Stimulated activated CD8-positive, alpha-beta memory T cell treated with anti-CD3 and anti-CD28 coated beads, Interleukin-7, amount 100 ng/mL, for 1 hour (primary cell): ENCODE measurements at places on chromosomes 7 and 10.

DNA sequence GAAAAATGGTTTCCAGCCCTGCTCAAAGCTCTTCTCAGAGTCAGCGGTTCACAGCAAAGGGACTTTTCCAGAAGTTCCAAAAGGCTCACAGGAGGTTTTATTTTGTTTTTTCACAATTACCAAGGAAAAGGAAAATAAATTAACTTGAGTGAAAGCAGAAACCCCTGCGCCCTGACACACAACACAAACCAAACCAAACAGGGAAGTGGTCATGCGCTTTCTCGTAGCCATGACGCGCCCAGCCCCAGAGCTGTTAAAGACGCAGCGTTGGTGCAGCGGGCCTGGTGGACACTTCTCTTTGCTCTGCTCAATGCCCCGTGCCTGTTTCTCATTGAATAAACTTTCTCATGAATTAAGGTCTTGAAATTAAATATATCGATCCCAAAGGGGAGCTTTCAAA lies 134.4 kb upstream of the LYZL2 start:
- DNase-seq = no peak

DNA sequence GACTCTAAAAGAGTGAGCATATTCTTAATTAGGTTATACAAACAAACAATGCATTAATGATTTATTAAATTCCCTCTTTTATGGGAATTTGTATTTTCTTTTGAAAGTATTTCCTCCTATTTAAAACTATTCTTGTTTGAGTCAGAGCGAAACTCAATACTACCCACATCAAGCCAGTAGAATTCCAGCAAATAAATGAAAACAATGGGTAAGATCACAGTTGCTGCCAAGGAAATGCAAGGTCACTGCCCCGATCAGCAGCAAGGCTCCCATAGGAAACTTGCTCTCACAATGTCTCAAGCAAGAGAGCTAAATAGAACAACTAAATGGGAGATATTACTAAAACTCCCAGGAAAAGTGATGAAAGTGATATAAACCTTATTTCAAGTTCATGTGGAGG lies 206.3 kb downstream of the THSD7A start:
- DNase-seq = no peak

DNA sequence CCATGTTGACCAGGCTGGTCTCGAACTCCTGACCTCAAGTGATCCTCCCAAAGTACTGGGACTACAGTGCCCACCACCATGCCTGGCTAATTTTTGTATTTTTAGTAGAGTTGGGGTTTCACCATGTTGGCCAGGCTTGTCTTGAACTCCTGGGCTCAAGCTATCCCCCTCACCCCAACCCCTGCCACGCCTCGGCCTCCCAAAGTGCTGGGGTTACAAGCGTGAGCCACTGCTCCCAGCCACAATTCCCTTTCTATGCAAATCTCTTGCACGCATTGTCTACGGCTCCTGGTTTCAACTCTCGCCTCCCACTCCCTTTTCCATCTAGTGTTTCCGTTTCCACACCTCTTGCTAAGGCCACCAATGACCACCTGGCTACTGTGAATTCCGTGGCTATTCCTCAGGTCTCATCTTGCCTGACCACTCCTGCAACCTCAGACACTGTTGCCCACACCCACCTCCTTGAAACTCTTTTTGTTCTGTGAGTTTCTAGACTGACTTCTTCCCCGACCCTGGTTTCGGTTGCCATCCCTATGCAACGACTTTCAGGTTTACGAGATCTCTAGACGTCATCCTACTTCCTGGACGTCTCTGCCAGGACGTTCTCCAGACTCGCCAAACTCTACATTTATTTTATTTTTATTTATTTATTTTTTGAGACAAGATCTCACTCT lies 3.4 kb downstream of the CLDN3 start:
- no peak for DNase-seq

GRCh38 chr7:106752367-106752766 lies 91.4 kb upstream of the CCDC71L start:
- DNase-seq = no peak

DNA sequence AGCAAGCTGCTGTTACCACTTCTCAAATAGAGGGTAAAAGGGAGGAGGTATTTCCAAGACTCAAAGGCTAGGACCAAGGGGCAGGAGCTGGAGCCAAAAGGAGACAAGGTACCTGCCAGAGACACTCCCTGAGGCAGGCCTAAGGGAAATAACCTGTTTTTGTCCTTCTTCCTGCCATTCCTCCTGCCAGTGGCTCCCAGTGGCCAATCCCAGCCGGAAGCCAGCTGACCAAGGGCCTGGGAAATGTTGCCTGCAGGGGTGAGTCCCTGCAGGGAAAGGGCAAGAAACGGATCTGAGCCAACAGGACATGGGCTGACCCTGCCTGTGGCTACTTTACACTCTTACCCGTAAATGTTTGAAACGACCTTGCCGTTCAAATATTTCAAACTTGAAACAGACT lies 3.5 kb downstream of the CYTH3 start:
- no peak for DNase-seq

- no peak for DNase-seq
Measured at GRCh38 chr7:16446508-16446907, 19.0 kb downstream of the SOSTDC1 start.

DNA sequence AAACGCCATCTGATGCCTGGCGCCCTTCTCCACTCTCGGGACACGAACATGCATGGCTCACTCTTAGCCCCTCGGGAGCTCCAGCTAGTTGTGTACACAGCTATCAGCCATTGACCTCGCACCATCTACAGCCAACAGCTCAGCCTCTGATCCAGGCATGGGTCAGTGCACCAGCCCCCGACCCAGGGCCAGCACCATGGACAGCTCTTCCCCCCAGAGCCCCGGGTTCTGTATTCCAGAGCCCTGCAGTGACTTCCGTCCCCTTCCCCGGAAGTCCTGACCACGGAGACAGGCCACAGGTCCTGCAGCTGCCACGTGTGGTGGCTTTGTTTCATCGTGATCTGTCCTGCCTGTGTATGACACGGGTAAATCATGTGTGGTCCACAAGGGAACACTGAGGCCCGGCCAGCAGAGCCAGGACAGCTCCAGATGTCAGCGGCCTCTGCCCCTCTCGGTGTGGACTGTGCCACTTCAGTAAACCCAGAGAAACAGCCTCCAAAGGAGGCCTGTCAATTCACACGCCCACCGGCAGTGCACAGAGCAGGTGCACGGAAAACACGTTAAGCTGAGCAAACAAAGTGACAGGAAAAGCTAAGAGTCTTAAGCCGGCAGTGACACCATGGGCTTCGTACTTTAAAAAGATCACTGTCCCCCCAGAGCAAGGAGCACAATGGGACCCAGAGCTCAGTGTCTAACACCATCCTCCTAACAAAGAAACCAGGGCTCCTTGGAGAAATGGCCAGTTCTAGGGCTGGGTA lies 13.0 kb downstream of the STK32C start:
- no peak for DNase-seq

DNA sequence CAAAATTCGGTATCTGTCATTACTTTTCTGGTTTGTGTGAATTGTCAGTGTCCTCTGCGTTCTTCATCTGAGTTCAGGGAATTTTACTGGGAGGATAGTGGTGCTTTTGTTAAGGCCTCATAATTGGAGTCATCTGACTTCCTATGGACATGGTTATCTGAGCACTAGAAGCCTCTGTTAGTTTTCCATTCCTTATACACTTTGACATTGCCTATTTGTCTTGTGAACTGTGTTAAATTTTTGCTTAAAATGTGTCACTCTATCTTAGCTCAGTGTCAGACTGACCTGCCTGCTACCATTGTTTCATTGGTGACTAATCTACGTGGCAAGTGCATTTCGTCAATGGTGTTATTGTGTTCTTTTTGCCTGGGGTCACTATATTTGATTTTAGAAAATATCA lies 253.3 kb downstream of the SEMA3A start:
- DNase-seq = no peak

- no peak for DNase-seq
Measured at GRCh38 chr7:106865130-106866041, at the start of gene PIK3CG. PIK3CG (plus strand) TSS chr7:106865282; CDS start chr7:106867562, 2,280 bp downstream.

GRCh38 chr7:698515-699475 lies 27.7 kb upstream of the DNAAF5 start:
- no peak for DNase-seq

GRCh38 chr7:35334506-35334905 lies 80.6 kb upstream of the TBX20 start:
- DNase-seq = no peak

- DNase-seq = no peak
Measured at GRCh38 chr7:46524350-46524749, 603.3 kb upstream of the IGFBP3 start.

- no peak for DNase-seq
Measured at GRCh38 chr7:77415476-77415822, 700 bp downstream of the GSAP start.

GRCh38 chr7:42877862-42878261 lies 34.0 kb downstream of the C7orf25 start:
- no peak for DNase-seq

DNA sequence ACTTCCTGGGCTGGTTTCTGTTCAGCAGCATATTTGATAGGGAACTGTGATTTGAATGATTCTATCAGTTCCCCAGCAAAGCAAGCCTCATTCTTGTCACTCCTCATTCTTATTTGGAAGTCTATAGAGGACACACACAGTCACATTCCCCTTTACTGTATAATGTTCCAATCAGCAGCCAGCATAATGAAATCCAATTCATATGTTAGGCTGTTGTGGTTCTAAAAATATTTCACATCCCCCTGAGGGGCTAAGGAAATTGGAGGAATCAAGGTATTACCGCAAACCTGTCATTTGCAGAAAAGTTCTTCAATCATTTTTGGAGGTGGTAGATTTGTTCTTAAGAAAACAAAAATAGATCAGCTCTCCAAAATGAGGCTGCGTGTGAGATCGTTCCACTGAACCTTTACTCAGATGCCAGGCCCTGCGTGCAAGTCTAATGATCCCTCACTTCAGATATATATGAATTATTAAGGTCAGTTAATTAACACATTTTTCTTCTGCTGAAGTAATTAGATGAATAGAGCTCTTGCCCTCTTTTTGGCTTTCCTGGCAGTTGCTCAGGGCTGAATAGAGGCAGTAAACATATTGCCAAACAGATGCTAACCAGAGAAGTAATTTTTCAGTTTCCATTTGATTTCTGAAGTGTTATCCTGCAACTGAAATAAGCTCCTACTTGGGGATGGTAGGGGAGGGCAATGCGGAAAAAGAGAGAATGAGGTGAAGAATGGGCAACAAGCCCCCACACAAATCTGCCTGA lies 31.8 kb downstream of the LSMEM1 start:
- no peak for DNase-seq

GRCh38 chr10:31999836-32000235 lies 56.4 kb downstream of the KIF5B start:
- no peak for DNase-seq

- DNase-seq = no peak
Measured at GRCh38 chr10:32298075-32298812, 48.7 kb downstream of the EPC1 start.

- DNase-seq = no peak
Measured at GRCh38 chr10:122348935-122349361, 25.6 kb upstream of the PLEKHA1 start.

DNA sequence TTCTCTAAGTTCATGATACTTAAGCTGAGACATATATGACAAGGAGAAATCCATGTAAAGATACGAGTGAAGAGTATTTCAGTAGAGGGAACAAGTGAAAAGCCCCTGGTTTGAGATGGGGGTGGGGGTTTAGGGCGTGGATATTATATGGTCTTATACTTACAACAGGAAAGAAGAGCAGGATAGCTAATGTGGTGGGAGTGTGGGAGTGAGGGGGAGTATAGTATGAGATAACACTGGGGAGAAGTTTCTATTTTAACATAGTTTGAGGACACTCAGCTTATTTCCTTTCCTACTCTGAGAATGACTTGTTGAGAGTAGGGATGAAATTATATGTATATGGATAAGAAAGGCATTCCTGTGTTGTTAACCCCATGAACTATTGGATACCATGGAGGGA lies 36.5 kb downstream of the MCU start:
- DNase-seq = no peak

DNA sequence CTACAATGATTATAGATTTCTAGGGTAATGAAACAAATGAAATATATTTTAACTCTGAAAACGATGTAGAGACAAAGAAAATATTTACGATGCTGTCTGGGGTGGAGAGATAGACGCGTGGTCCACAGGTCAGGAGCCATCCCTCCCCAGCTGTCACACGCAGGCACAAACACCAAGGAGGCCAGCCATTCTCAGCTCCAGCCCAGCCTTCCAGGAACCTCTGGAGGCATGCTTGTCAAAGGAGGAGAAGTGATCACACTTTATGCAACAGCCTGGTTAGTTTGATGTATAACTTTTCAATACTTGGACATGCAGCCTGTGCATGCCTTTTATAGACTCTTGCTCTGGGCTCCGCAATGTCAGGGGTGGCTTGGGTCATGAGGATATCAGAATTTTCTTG lies 391.5 kb upstream of the MGMT start:
- no peak for DNase-seq

DNA sequence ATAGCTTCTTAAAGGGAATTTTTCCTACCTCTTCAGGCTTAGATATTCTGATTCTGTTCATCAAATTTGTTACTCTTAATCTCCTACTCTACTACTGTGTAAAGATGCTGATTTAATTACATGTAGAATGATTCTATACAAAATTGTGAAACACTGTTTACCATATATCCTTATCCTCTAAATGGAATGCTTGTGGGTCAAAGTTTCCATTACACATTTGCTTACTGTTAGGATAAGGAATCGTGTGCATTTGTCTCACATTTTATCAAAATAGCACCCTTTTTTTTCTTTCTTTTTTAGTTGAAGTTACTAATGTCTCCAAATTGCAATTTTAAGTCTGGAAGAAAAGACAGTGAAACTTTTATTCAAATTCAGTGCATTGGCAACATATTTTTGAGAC lies 65.3 kb downstream of the TFEC start:
- DNase-seq = no peak

DNA sequence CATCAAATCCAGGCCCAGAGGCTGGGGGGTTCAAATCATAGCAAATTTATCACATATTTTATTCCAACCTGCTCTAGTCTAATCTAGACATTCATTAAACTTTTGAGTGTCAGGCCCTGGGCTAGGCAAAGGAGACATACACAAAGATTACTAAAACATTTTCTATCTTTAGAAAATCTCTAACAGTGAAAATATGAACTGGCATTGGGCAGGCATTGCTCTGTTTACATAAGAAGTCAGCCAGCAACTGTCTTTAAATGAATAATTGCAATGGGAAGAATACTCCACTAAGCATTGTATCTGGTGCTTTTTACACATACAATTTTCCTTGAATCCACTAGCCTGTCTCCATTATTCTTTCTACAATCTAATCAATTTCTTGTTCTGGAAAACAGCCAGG lies 222.5 kb upstream of the LRRN3 start:
- DNase-seq = no peak

DNA sequence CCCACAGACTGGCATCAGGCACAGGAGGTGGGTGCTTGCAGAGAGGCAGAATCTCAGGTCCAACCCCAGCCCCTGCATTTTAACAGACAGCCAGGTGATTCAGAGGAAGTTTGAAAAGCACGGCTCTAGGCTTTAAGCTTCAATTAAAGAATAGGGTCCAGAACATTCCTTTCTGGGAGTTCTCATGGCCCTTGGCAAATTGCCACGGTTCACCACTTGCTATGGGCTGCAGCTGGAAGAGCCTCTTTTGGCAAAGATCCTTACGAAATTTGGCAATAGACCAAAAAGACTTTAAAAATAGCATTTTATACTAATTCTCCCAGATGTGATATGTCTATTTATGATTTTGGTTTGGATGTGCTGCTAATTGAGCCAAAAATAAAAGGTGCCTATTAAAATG lies 148.1 kb downstream of the ITGA8 start:
- DNase-seq = no peak

- DNase-seq = no peak
Measured at GRCh38 chr7:489876-490275, 29.8 kb downstream of the PDGFA start.
